ENCODE measurements at places on chromosomes 7 and 10.

- DNase-seq: peak; percentile 38
These were observed 3.6 kb downstream of the VOPP1 start for GRCh38 chr7:55568613-55569268.

DNA sequence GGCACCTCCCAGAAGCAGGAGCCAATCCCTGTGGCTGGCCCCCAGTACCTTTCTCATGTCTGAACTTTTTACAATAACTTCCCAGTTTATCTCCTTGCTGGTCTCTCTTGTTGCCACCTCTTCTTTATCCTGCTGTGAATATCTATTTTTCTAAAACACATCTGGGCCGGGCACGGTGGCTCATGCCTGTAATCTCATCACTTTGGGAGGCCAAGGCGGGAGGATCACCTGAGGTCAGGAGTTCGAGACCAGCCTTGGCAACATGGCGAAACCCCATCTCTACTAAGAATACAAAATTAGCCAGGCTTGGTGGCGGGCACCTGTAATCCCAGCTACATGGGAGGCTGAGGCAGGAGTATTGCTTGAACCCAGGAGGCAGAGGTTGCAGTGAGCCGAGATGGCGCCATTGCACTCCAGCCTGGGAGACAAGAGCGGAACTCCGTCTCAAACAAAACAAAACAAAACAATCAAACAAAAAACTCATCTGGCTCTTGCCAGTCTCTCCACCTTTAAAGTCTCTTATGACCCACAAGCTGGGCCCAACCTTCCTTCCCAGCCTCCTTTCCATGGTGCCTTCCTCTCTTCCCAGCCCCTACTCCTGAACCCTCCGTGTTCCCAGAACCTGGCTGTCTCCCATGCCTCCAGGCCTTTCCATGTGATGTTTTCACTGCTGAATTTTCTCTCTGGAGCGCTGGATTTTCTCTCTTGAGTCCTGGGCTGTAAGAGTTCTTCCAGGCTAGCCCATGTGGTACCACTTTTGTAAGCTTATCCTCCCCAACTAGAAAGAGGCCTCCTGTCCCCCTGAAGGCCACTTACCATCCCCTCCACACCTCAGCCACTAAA lies 51.3 kb downstream of the HIP1 start:
- no peak for DNase-seq

DNA sequence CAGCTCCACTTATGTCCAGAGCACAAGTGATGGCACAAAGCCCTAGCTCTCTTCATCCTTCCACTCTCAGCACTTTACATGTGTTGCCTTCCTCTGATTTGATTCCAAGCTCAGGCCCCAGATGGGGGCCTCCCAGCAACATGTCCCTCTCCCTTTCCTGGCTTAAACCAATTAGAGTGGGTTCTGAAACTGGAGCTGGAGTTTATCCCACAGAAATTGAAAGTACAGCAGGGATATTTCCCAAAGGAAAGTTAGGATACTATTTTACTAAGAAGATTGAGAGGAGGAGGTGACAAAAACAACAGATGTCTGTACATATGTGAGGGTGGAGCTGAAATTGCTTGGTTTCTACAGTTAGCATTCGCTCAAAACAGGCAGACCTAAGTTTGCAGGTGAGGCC lies 724.6 kb downstream of the AUTS2 start:
- no peak for DNase-seq

DNA sequence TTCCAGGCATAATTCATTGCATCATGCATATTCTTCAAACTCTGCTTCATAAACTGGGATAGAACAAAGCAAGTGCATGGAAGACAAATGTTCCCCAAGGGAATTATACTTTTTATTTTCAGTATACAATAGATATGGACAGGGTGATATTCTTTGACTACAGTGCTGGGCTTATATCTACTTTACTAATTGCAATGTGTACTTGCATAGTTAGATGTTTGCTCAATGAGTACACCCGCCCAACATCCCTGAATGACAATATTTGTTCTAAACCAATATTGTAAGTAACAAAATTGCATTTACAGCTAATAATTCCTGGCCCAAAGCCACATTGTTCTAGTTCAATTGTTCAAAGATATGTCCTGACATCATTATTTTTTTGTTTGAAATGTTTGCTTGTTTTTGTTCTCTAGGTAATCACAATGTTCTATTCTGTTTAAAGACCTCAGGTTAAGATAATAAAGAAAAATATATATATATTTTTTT lies 171.4 kb downstream of the PTN start:
- DNase-seq: no peak
